NCI-H1930 (cell line): ENCODE measurements at places on chromosomes 16 and 17.

- peak; percentile 26 for DNase-seq
Observed at GRCh38 chr17:81253358-81254131, 14.4 kb downstream of the NDUFAF8 start.

GRCh38 chr17:8674344-8675305 is 44.1 kb upstream of the MYH10 start:
- no peak for DNase-seq

DNA sequence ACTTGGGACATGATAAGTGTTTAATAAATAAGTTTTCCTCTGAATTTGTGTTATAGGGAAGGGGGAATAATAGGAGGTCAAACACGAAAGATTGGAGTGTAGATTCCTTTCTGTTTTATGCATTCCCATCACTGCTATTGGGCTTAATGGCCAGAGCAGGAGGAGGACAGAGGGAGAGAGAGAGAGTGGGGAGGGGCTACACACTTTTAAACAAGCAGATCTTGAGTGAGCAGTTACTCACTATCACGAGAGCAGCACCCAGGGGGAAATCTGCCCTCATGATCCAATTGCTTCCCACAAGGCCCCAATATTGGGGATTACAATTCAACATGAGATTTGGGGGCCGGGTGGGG is 505.0 kb downstream of the GRIN2A start:
- no peak for DNase-seq

GRCh38 chr16:2275476-2276367 is 7.8 kb upstream of the RNPS1 start:
- no peak for DNase-seq

- DNase-seq: no peak
Observed at GRCh38 chr17:9022573-9023391, 1.5 kb downstream of the NTN1 start.

DNA sequence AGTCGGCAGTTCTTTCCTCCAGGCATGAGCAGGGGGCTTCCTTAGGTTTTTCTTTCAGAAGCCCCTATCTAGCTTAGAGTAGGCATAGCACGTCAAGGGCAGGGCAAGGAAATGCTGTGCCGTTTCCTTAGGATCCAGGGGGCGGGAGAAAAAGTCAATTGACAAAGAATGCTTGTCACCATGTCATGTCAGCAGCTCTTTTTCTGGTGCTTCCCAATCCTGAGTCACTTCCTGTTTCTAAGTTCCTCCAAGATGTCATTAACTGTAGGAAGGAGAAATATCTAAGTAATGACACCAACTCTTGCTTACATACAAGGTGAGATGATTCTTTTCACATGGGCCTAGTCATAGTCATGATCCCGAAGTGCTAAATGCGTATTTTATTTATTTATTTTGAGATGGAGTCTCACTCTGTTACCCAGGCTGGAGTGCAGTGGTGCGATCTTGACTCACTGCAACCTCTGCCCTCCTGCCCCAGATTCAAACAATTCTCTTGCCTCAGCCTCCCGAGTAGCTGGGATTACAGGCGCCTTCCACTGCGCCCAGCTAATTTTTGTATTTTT is 35.2 kb downstream of the GJC1 start:
- no peak for DNase-seq

DNA sequence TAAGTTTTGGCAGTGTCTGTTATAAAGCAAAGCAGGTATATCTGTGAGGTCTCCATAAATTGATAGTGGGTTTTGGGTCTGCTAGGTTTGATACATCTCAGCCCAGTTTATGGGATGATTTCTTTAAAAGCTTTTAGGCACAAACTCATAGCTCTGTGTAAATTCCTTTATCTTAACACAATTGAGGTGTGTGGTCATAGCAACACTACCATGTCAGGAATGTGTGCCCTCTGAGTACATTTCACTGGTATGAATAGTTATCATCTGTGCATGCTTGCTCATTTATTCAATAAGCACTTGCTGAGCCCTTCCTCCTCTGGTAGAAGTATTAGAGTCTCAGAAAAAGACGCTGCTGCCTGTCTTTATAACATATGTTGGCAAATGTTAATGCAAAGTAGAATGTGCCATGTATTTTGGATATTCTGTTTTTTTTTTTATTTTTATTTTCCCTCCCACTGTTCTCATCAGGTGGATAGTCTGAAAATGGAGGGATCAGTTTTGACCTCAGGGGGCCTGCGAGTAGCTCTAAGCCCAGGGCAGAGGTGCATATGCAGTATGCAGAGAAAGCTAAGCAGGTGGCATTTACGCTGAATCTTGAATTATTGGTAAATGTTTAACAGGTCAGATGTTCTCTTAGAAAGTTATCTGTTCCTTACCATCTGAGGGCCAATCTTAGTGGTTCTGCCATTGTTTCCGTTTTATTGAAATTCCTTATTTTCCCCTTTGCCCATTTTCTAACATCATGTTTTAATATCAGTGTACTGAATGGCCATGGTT is 90.7 kb downstream of the WNT3 start:
- no peak for DNase-seq

- DNase-seq: no peak
Observed at GRCh38 chr16:78583441-78583840, 484.0 kb downstream of the WWOX start.

DNA sequence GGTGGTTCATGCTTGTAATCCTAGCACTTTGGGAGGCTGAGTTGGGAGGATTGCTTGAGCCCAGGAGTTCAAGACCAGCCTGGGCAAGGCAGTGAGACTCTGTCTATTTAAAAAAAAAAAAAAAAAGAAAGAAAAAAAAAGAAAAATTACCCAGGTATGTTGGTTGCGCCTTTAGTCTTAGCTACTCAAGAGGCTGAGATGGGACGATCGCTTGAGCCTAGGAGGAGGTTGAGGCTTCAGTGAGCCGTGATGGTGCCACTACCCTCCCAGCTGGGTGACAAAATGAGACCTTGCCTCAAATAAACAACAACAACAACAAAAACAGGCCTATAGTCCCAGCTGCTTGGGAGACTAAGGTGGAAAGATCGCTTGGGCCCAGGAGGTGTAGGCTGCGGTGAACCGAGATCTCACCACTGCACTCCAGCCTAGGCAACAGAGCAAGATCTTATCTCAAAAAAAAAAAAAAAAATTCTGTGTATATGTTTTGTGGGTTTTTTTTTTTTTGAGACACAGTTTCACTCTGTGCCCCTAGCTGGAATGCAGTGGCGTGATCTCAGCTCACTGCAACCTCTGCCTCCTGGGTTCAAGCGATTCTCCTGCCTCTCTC is 12.5 kb upstream of the ANKRD40CL start:
- no peak for DNase-seq

DNA sequence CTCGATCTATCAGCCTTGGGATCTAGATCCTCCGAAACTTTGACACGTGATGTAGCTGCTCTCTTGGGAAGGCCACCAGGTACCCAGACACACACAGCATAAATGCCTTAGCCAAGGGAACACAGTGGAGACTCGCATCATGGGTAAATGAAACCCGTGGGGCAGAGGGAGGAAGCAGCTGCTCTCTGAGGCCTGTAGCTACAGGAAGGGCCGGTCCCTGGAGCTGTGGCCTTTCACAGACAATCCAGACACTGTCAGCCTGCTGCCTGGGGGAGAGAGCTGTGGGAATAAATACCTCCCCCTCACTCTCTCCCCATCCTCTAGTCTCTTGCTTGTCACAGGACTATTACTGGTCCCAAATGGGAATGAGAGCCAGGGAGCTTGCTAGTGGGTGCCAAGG is 351.2 kb downstream of the UTP18 start:
- DNase-seq: no peak

- DNase-seq: no peak
Observed at GRCh38 chr17:78537217-78537860, 39.9 kb downstream of the DNAH17 start.

DNA sequence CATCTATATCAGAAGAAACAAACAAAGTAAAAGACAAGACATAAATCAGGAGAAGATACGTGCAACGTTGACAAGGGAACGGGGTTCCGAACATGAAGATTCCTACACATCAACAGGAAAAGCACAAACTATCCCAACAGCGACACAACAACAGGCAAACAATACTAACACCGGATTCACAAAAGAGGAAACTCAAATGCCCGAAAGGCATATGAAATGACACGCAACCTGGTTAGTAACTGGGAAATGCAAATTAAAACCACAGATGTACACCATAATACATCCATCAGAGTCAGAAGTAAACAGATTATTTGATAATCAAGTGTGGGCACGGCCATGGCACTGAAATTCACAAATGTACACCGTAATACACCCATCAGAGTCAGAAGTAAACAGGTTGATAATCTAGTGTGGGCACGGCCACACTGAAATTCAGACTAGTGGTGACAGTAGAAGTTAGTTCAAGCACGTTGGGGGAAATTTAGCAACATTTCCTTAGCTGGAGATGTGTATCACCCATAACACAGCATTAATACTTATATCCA is 171.9 kb upstream of the RPH3AL start:
- DNase-seq: no peak

GRCh38 chr17:30450125-30451027 is 26.8 kb upstream of the GOSR1 start:
- no peak for DNase-seq

DNA sequence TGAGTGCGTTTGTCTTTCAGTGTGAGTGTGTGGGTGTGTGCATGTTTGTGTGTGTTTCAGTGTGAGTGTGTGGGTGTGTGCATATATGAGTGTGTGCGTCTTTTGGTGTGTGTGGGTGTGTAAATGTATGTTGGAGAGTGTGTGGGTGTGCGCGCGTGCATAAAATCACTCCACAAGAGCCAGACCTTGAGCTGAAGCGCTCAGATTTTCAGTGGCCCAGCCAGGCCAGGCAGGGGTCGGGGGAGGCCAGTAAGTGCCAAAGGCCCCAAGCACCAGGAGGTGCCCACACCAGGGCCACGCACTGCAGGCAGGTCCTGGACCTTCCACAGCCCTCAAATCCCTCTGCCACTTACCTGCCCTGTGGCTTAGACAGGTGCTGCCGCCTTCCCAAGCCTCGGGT is 184.0 kb downstream of the SOX9 start:
- DNase-seq: no peak

GRCh38 chr16:23334950-23335349 is 32.8 kb downstream of the SCNN1B start:
- no peak for DNase-seq

- no peak for DNase-seq
Observed at GRCh38 chr17:68054296-68054900, 18.9 kb downstream of the KPNA2 start.

DNA sequence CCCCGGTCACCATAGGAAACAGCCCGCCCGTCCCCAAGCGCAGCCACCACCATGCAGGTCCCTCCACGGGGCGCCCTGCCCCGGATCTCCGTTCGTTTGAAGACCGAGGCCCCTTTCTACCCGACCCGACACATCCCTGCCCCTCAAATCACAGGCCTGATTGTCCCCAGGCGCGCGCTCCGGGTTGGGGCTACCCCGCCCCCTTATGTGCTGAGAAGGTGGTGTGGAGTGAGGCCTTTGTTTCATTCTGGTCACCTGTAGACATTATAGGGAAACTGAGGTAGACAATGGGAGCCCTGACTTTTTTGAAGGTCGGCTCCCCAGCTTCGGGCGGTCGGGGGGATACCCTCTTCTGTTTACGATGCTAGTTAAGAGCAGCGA is 763 bp upstream of the ACTG1 start:
- peak; percentile 68 for DNase-seq

- no peak for DNase-seq
Observed at GRCh38 chr16:74034862-74035261, 261.8 kb upstream of the PSMD7 start.

GRCh38 chr17:28180449-28180848 is 138.0 kb downstream of the NLK start:
- DNase-seq: no peak

- no peak for DNase-seq
Observed at GRCh38 chr17:80898716-80899115, 92.9 kb upstream of the CHMP6 start.

DNA sequence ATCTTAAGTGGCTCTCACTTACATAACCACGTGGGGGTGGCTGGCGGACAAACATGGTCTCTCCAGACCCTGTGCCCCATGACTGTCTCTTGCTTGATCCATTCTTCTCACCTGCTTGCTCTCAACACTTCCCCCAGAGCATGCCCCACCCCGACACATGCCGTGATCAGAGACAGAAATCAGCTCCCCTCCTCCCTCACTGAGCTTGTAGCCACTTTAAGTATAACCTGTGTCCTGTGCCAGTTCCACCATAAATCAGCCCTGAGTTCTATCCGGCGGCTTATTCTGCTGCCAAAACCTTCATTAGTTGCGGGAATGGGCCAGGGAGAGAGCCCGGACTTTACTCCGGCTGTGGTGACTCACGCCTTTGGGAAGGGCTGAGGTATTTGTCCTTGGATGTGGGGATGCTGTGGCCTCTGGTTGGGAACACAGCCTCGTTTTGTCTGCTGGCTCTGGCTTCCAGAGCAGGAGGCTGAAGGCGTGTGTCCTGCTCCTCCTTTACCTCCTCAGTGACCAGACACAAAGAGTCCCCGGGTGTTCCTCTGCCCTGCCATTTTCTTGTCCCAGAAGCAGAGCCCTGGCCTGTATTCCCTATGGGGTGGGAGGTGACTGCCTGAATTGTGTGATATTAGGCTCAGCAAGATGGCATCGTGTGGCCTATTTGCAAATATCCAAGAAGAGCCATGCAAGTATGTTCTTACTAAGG is 21.1 kb downstream of the ANKRD40 start:
- no peak for DNase-seq

DNA sequence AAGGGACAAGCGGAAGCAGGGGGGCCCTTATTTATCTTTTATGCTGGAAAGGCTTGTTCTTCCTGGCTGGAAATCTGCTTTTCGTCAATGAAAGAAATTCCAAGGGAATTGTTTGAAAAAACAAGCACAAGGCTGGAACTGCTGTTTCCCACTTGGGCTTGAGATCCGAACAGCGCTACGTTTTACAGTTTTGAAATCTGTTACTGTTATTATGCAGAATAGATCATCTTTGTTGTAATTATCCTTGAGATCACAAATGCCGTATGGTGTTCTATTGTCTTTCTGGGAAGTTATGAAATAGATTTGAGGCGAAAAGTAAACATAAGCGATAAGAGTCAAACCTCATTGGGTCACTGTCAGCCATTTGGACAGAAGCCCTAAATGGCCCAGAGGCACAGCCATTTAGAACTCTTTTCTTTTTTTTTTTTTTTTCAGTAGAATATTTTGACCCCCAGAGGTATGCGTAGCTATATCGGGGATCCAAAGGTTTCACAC is 223.3 kb downstream of the IRX3 start:
- DNase-seq: no peak

DNA sequence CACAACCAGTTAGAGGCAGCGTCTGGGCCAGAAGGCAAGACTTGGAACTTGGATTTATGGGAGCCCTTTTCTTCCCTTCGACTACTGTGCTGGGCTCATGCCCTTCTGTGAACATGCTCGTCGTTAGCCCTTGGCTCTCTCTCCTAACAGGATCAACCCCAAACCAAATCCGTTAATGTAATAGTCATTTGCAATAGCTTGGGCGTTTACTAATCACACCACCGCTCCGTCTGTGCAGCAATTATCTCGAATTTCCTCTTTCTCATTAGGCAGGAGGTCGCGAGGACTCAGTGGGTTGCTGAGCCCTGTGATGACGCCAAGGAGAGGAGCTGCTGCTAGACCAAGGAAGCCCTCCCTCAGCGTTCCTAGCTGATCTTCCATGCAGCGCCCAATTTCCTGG is 114.7 kb downstream of the ENGASE start:
- DNase-seq: no peak

GRCh38 chr17:60073621-60074020 is 5.1 kb downstream of the HEATR6 start:
- DNase-seq: no peak
